ENCODE measurements at places on chromosomes 7 and 10.

GRCh38 chr10:88120599-88121333 lies 257.3 kb downstream of the PTEN start:
- no peak for DNase-seq

DNA sequence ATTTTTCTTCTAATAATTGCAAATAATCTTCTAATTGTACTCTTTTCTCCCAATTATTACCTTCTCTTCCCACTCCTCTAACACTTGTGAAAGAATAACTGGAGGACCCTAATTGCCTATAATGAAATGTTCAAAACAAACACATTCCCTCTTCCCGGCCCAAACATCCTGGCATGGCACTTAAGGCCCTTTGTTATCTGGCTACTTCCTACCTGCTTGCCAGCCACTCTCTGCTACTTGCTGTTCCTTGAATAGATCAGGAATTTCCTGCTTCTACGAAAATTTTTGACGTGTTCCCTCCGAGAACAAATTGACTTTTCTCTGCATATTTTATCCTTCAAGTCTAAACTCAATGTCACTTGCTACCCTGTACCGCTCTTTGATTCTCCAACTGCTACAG lies 56.1 kb upstream of the NOBOX start:
- DNase-seq = no peak

GRCh38 chr10:7184660-7185366 lies 226.0 kb downstream of the SFMBT2 start:
- no peak for DNase-seq

DNA sequence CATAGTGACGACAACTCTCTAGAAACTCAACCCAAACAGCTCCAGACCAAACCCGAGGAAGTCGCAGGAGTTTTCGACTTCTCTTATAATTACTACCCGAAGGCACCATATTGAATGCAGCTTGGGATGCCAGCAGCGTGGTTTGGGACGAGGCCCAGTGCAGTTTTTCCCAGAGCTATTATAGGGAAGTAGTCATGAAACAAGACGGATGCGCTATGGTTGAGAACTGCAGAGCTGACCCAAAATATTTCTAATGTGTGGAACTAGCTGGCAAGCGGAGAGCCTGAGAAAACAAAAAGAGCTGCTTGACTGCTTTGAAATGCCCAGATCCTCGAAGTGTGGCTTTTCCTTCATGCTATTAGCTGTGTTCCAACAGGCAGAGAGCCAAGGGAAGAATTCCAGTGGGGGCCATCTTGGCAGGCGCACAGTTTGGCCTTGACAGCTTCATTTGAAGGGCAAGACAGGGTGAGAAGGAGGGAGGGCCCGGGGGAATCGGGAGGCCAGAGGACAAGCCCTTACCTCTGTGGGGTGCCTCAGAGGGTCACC lies 122.7 kb downstream of the CUL2 start:
- DNase-seq = no peak

GRCh38 chr10:126670895-126671261 lies 385 bp upstream of the C10orf90 start:
- DNase-seq = no peak

DNA sequence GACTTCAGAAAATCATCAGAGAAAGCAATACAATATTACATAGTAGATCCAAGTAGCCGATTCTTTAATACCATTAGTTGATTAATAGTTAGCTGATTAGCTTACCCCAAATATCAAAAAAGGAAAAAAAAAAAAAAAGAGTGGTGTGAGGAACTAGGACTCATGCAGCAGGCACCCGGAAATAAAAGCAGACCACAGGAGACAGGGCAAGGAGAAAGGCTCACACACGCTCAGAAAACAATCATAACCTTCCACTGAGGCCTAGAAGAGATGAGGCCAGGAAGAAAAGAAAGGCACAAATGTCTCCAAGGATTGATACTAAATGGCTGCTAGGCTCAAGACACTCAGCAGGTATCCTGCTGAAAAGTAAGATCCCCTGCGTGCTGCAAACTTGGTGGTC lies 25.9 kb downstream of the TRDMT1 start:
- DNase-seq = no peak

DNA sequence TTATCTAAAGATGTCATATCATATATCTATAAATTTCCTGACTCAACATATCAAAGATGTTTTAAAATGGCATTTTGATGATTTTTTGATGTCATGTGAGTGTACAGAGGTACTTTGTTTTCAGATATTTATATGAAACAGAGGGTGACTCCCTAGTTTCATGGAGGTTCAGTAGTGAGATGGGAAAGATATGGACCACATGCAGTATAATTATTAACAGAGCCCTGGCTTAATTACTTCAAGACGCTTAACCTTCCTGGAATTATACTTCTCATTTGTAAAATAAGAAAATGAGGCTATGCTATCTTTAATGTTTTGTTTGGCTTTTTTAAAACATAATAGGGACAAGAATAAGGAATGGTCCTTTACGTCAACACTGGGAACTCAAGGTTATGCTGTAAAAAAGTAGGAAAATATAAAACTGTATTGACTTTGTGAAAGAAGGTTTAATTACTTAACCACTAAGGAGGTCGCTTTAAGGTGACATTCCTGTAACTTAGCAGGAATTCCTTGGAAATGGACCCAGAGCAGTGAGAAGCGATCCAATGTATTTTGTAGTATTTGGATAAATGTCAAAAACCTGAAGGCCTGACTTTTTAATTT lies 821.0 kb upstream of the IGFBP3 start:
- DNase-seq = no peak

- no peak for DNase-seq
Observed at GRCh38 chr10:273088-273487, 137.8 kb downstream of the ZMYND11 start.

GRCh38 chr7:48337012-48337621 lies 165.9 kb downstream of the ABCA13 start:
- DNase-seq = no peak

GRCh38 chr10:21260506-21261149 lies 264.9 kb downstream of the SKIDA1 start:
- DNase-seq = no peak

DNA sequence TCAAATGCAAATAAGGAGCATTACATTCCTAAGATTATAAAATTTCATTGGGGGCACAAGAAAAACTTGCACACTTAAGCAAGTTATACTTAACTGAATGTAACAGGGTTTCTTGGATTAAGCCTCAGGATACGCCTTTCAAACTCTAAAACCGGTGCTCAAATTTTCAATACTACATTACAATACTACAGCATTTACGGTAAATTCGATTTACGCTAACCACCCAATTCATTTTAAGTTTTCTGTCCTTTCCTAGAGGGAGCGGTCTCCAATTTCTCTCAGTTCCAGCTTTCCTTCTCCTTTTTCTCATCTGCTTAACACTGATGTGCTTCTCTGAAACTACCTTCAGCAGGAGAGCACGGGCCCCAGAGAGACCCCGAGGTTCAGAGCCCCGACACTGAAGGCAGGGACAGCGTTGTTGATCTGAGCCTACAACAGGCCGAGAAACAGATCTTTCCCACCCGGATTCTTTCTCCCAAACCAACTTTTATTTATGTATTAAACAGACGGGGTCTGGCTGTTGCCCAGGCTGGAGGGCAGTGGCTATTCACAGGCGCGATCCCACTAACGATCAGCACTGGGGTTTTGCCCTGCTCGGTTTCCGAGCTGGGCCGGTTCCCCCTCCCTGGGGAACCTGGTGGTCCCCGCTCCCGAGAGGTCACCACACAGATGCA lies 798 bp downstream of the ZNF425 start:
- no peak for DNase-seq

DNA sequence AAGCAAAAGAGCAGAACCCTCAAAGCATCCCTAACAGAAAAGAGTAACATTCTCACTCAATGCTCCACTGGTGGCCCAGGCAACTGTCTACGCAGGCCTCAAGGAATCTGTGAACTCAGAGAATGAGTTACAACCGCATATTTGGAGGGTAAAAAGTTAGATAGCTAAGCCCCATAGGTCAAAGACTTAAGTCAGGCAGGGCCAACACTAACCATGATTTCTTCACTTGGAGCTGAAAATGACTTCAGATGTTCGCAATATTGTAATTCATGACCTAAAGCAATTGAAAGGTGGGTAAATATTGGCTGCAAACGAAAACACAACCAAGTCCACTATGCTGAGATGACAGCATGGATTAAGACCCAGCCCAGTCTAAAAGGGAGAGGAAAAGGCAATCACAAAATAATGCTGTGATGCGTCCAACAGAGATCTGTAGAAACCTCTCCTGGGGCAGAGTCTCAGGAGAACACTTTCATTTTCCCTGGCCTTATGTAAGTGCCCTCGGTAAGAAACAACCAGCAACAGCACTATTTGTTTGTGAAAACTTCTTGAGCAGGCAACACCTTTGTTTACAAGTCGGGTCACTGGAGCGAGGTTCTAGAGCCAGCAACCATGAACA lies 176.5 kb downstream of the TNS3 start:
- DNase-seq = no peak

DNA sequence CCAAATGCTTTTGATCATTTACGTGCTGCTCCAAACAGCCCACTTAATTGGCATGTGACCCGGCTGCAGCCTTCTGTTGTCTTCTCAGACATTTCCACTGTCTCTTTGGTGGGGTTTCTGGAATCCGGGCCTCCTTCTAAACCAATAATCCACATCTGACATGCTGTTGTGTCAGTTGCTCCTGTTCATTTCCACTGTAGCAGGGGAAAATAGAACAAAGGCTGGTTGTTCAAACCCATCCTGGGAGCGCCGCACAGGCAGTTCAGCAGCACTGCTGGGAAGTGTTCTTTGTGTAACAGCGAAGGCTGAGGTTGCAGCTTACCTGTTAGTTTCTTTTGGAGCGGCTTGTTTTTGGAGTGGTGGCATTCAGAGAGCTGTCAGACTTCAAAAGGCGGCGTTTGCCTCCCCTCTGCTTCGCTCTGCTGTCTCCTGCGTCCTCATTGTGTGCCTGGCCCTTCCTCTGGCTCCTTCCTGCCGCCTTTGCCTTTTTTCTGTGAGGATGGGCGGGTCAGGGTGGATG lies 149.4 kb downstream of the SNX10 start:
- no peak for DNase-seq

DNA sequence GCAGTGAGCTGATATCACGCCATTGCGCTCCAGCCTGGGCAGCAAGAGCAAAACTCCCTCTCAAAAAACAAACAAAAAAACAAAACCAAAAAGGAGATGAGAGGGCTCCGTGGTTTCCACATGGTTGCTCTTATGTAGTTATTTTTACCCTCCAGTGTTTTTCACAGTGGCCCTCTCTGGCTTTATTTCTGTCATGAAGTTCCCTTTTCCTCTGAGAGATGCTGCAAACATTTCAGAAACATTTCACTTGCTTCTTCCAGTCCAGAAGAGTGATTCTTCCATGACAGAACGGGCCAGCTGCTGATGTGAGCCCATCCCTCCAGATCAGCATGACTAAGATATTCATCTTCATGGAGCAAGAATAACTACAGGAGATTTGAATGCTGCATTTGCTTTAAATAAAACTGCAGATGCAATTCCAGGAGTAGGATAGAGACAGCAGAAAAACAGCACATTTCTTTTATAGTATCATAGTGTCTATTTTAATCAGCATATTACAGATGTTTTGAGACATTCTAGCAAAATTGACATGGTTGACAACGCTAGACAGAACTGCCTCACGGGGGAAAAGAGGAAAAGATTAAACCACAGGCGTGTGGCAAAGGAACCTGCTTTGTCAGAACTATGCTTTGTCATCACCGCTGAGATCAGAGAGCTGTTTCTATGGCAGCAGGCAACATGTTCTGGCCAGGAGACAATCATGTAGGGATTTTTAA lies 40.3 kb downstream of the NRCAM start:
- no peak for DNase-seq

GRCh38 chr10:77259171-77259874 lies 378.3 kb downstream of the KCNMA1 start:
- no peak for DNase-seq

DNA sequence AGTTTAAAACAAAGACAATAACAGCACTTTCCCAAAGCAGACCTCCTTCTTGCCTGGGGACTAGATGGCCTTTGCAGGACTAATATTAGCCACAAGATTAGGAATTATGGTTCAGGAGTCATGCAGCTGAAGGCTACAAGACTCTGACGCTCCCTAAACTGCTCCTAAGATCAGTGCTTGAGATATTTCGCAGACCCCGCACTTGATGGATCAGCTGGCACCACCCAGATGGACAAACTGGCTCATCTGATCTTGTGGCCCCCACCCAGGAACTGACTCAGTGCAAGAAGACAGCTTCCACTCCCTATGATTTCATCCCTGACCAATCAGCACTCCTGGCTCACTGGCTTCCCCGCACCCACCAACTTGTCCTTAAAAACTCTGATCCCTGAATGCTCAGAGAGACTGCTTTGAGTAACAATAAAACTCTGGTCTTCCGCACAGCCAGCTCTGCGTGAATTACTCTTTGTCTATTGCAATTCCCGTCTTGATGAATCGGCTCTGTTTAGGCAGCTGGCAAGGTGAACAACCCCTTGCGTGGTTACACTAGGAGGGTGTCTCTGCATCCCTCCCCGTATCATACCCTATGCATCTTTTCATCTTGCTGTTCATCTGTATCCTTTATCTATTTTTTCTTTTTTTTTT lies 26.9 kb upstream of the NRBF2 start:
- DNase-seq = no peak

DNA sequence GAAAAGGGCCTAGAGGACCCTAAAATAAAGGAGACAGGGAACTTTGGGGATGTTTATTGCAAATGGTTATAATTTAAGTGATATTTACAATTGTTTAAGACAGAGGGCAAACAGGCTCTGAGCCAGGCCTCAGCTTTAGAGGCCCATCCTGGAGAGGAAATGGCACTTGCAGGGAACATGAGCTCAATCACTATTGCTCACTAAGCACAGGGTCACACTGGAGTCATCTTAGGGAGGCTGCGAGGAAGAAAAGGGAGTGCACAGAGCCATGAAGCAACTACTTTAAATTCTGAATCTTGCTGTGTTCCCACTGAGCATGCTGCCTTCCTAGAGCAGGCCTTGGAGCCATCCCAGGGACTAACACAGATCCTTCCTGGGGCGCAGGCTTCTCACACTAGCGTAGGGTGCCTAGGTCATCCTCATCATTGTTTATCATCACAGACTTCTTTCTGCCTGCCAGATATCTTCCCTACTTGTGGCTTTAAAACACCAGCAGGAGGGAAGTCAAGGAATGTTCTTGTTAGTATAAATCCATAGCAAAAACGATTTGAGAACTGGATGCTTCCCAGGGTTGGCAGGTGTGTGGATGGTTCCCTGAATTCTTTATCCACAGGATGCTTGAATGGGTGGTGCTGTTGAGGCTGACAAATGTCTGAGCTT lies 12.7 kb upstream of the DNAJB12 start:
- DNase-seq = no peak

GRCh38 chr7:151742713-151743480 lies 134.0 kb downstream of the PRKAG2 start:
- no peak for DNase-seq

DNA sequence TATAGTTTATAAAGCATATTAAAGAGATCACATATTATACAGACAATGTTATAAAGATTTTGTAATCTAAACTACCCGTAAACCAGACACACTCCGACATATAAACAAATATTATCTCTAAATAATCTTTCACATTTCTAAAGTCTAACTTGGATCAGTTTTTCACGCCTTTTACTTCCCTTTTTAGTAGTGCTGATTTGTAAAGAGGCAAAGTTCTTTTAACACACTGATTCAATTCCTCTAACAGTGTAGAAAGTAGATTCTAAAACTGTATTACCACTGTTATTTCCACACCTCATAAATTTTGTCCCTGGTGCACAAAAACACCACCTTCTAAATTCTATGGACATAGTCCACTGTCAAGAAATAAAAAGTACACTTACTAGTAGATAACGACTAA lies 230.9 kb downstream of the DOCK4 start:
- DNase-seq = no peak
